ENCODE measurements at places on chromosomes 3 and 15.
A peak's percentile ranks its signal among the peaks of the same experiment; 100 is the strongest.

GRCh38 chr3:194957743-194958240 is 272.1 kb downstream of the FAM43A start:
- DNase-seq = no peak

DNA sequence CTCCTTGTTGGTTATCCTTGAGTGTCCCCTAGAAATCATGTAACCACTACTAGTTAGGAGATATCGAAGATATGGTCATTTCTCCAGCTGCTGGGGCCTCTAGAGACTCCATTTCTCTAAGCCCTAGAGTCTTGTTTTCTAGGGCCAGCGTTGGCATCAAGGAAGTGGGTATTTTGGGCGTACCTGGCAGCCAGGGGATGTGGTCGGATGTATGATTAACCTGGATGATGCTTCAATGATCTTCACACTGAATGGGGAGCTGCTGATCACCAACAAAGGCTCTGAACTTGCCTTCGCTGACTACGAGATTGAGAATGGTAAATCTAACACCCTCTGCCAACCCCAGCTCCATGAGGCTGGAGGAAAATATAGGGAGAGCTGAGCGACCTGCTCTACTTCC is 325.5 kb downstream of the RYR3 start:
- DNase-seq = no peak

- DNase-seq = no peak
These were observed 305.1 kb downstream of the ZNF621 start for GRCh38 chr3:40829876-40830275.

- DNase-seq = peak; percentile 77
These were observed 73.8 kb downstream of the FLNB start for GRCh38 chr3:58082047-58082446.

DNA sequence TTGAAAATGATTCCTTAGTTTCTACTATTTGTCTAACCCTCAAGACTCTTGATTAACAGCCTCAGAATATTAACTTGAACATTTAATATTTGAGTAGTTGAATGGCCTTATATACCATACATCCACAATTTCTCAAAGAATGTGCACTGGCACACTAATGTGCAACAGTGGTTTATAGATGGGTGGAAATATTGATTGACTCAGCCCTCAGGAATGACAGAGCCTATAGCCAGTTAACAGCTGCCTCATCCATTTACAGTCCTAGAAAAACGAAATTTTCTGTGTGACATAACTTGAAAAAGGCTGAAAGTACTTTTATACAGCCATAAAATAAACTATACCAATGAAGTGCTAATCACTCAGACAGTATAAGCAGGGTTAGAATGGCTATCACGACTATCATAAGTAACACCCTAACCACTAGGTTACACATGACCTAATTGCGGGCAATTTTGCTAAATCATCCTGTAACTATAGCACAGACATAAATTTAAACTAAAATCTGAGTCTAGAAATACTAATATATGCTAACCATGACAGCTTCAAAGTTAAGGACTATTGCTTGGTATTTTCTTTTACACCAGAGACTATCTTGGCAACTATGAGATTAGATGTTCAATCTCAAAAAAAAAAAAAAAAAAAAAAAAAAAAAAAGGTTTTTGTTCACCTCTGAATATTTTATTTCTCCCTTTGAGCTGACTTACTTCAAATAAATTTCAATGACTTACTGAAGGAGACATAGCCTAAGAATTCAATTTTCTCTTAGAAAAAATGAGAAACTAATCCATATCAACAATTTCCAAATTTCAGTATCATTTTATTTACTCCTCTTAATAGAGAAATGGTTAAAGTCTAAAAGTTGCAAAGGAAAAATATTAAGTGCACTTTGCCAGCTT is 9.3 kb downstream of the SECISBP2L start:
- DNase-seq = peak; percentile 72

DNA sequence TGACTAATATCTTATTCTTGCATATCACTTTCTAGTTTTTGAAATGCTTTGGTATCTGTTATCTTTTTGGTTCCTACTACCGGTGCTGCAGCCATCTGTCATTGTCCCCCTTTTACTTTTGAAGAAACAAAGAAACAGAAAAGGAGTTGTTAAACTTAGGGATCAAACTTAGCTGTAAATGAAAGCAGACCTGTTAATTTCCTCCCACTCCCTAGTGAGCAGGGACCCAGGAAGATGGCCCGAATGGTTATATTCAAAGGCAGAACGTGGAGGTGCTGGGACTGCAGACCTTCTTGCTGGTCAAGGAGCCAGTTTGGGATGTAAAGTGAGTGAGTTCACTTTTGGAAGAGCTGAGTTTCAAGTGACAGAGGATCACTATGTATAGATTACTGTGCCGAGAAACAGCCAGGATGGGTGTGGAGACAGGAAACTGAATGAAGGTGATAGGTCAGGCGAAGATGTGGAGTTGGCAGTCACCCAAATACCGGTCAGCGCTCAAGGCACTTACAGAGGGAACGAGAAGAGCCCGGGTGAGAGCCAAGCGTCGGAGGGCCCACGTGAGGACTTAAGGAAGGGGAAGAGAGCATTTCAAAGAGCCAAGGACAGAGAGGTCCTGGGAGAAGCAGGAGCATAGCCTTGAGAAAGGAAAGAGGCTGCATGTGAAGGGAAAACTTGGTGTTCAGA is 20.1 kb downstream of the KBTBD8 start:
- peak; percentile 78 for DNase-seq

- no peak for DNase-seq
These were observed 12.2 kb upstream of the ZBED2 start for GRCh38 chr3:111607240-111607920.

DNA sequence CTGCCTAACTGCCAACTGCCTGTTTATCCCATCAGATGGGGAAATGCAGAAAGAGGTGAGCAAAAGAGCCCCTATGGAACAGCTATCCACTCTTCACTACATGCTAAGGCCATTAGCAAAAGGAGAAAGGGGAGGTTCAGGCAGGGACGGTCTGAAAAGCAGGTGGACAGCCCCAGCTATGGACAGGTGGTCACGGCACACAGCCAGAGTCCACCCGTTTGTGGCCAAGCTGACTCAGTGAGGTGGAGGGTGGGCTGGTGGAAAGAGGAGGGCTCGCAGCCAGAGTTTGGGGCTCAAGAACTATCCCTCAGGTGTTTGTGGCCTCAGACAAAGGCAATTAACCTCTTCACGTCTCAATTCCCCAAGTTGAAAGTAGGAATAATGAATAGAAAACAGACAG is 148.9 kb upstream of the UBE2E1 start:
- no peak for DNase-seq

GRCh38 chr3:27584874-27585273 is 100.7 kb upstream of the SLC4A7 start:
- DNase-seq = no peak

GRCh38 chr3:21901484-21901883 is 150.5 kb upstream of the ZNF385D start:
- DNase-seq = no peak

- DNase-seq = peak; percentile 78
These were observed 2.4 kb downstream of the CSRNP1 start for GRCh38 chr3:39150803-39151631.

DNA sequence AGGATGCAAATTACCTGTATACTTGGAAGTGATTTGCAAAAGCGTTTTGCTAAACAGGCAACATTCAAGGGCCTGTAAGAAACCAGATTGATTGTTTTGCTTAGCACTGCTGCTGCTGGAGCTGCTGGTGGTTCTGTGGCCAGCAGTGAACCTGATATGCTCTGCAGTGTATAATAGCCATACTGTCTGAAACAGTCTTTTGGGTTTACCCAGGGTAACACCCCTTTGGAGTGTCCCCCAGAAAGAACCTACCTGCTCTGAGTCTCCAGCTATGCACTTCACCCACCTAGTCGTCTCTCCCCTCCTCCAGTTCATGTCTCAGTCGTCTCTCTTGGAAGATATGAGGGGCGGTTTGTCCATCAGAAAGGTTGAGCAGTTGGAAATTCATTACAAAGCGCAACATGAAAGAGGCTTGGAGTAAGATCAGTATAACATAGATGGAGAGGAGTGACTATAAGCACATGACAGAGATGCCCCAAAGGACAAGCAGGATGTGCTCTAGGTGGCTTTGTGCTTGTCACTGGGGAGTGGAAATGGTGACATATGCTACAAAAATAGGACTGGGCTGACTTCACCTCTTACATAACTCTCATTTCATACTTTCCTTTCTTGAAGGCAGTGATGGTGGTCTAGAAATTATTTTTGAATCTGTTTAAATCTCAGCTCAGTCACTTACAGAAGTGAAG is 3.8 kb downstream of the MKRN2 start:
- DNase-seq = no peak

- DNase-seq = peak; percentile 70
These were observed 6.2 kb upstream of the MAP1A start for GRCh38 chr15:43511012-43511885.

DNA sequence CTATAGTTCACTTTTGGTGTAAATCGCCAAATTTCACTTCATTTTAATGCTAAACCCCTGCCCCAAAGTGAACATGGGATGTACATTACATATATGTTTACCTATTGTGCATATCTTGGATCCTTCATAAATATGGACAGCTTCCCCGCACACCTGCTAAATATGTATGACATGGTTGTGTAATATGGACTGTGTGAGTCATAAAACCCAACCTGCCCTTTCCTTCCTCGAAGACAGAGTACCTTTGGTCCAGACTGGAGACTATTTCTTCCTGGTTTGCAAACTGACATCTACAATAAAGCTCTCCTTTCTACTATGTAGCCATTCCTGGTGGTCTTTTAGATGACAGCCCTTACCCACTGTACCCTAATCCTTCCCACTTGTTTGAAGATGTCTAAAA is 12.4 kb downstream of the ACTC1 start:
- DNase-seq = no peak

DNA sequence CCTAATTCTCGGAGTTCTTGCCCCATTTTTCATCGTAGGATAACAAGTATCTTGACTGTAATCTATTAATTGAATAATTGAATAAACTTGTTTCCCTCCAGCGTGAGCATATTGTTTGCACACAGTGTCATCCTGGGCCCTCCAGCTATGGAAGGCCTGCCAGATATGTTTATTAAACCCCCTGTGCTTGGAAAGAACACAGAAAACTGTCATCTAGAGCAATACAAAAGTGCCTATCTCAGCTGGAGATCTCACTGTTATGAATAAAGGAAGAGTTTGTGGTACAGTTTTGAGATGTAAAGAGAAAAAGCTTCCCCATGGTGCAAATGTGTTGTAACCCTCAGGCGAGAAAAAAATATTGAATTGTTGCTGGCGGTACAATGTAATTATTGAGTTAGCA is 405.9 kb downstream of the SOX2 start:
- no peak for DNase-seq

DNA sequence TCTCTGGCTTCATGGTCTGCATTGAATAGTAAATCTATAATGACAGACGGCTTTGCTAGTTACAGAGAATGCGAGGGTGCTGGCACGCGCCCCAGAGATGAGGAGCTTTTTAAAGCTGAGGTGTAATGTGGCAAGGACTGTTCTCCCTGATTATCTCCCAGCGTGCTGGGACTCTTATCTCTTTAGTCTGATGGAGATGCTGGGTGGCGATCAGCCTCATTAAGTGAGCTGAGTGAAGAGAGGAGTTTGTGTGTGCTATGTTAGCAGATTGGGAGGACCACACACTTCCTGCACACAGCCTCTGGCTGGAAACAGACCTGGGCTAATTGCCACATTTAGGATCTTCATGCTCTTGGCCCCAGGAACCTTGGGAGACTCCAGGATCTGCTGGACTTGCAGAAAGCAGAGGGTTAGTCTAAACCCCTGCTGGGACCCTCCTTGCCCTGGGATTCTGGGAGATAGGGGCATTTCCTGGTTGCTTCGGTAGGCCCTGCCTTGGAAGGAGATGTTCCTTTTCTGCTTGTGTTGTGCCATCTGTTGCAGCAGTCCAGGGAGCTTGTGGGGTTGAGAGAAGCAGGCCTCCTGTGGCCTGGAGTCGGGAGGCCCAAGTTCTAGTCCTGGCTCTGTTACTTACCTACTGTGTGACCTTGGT is 15.0 kb downstream of the PDIA5 start:
- DNase-seq = peak; percentile 21

GRCh38 chr15:92921215-92922131 is 21.3 kb downstream of the CHD2 start:
- DNase-seq = no peak

- no peak for DNase-seq
These were observed 433 bp downstream of the FILIP1L start for GRCh38 chr3:100113723-100114412.

DNA sequence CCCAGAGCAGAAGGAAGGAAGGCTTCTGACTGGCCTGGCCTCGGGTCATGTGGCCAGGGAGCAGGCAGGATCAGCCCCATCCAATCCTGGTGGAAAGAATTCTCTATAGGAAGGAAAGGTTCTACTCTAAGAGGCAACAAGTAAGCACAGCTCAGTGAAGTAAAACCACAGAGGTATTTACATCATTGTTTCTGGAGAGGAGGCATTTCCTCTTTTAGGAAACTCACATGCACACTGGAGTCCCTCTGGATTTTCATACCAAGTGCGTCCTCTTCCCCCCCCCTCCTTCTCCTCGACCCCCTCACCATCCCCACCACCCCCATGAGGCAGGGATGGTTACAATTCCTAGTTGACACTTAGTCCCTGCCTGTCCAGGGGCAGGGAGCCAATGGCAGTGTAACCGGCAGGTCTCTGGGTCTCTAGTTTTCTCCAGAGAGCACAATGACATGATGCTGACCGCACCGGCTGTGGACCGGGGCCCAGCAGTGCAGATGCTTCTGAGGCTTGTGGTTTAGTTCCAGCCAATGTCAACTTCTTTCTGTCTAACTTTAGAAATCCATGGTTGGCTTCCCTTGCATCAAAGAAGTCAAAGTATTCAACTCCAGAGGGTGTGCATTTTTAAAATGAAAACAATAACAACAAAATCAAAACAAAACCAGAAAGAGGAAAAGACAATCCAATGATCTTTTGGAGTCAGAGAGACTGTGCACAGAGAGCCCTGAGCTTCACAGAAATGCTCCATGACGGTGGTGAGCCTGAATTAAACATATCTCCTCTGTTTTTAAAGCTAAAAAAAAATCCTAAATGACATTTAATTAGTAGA is 230.3 kb upstream of the TLE3 start:
- DNase-seq = peak; percentile 46

GRCh38 chr3:197394464-197395321 is 96.3 kb upstream of the DLG1 start:
- no peak for DNase-seq

DNA sequence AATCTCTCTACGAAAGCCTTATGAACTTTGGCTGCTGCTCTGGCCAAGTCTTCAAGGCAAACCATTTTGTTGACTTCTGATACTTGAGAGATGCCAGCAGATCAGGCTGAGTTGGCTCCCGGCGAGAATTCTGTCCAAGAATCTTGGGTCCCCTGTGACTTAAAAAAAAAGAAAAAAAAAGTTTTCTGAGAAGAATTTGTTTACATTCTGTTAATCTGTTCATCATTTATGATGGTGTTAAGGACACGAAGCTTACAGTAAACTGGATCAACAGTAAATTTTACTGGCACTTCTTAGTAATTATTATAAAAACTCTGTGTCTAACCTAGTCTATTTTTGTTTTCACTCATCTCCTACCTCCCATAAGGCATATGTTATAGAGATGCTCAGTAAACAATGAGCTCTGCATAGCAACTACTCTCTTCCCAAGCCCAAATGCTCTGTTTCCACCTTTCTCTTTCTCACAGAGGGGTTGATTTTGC is 320.9 kb upstream of the RASGRP1 start:
- DNase-seq = no peak

GRCh38 chr3:189806171-189806951 is 175.2 kb downstream of the TP63 start:
- DNase-seq = no peak

GRCh38 chr3:151379083-151379734 is 5.3 kb downstream of the P2RY12 start:
- DNase-seq = peak; percentile 41

All from OCI-M1 (cell line).